Activated CD4-positive, alpha-beta memory T cell treated with anti-CD3 and anti-CD28 coated beads, Interleukin-2, amount 10 ng/mL, durations not matched to agents 7 days and 5 days (primary cell): ENCODE measurements at places on chromosomes 1 and 21.

GRCh38 chr1:243471754-243472745 lies 216.2 kb downstream of the SDCCAG8 start:
- no peak for DNase-seq

- peak; percentile 40 for DNase-seq
Observed at GRCh38 chr1:223713546-223714420, 1.4 kb downstream of the CAPN2 start.

- no peak for DNase-seq
Observed at GRCh38 chr1:91026777-91027176, 4.9 kb upstream of the ZNF644 start.

GRCh38 chr21:25791319-25791718 lies 56.5 kb downstream of the GABPA start:
- no peak for DNase-seq

GRCh38 chr1:34155860-34156259 lies 9.2 kb downstream of the CSMD2 start:
- no peak for DNase-seq

- DNase-seq: no peak
Observed at GRCh38 chr1:110565565-110565964, 40.6 kb downstream of the KCNA2 start.

DNA sequence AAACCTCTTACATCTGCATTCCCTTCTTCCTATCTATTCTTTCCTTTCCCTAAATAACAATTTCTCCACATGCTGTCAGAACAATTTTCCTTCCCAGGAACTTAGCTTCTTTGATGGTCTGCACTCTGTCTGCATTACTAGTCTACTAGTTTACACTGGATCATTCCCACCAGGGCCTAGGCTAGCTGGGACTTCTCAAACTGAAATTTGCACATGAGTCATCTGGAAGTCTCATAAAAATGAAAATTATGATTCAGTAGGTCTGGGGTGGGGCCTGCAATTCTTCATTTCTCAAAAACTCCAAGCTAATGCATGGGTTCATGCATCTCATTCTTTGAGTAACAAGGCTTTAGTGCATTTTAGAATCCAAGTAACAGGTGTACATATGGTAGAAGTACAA lies 74.2 kb downstream of the GABPA start:
- no peak for DNase-seq

DNA sequence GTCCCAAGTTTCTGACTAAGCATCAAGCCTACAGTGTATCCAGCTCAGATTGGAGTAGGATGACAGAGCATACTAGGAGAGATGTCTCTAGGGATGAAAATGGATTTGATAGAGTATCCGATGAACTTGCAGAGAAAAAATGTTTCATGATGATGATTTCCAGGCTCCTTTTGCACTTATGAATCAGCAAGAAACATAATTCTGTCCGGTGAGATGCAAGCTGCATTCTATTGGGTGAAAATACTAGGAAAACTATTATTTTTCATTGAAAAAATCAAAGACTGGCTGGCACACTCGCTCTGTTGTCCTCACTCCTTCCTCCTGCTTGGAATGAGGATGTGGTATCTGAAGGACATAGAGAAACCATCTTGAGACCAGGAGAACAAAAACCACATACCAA lies 35.4 kb upstream of the RAB3GAP2 start:
- no peak for DNase-seq

DNA sequence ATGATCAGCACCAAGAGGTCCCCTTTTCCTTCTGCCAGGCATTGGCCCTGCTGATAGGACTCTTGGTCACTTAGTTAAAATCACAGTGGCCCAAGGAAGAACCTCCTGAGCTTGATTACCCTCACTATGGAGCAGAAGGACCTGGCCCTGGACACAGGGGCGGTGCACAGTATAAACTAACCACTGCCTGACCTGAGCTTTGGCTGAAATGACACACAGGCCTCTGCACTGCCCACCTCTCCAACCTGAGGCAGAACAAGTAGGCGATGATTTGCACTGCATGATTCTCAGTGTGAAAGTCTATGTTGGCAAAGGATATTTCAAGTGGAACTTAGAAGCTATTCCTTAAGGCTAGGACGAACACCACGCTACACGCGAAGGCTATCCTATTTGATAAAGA lies 48.5 kb downstream of the CAPN2 start:
- DNase-seq: no peak

DNA sequence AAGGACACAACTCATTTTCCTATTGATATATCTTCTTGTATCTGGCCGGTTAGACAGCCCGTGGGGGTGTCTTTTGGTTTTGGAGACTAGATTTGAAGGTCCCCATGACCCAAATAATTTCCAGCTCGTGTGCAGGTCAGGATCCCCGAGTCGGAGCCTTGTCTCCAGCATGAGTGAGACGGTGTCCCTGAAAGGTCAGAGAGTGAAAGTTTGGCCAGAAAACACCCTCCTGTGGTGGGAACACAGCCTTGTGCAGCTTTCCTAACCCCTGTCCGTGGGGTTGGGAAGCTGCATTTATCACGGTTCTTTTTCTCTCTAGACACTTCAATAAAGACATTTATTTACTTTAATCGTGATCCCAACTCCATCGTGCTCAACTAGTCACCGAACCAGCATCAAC lies 17.6 kb downstream of the COQ8A start:
- DNase-seq: no peak

DNA sequence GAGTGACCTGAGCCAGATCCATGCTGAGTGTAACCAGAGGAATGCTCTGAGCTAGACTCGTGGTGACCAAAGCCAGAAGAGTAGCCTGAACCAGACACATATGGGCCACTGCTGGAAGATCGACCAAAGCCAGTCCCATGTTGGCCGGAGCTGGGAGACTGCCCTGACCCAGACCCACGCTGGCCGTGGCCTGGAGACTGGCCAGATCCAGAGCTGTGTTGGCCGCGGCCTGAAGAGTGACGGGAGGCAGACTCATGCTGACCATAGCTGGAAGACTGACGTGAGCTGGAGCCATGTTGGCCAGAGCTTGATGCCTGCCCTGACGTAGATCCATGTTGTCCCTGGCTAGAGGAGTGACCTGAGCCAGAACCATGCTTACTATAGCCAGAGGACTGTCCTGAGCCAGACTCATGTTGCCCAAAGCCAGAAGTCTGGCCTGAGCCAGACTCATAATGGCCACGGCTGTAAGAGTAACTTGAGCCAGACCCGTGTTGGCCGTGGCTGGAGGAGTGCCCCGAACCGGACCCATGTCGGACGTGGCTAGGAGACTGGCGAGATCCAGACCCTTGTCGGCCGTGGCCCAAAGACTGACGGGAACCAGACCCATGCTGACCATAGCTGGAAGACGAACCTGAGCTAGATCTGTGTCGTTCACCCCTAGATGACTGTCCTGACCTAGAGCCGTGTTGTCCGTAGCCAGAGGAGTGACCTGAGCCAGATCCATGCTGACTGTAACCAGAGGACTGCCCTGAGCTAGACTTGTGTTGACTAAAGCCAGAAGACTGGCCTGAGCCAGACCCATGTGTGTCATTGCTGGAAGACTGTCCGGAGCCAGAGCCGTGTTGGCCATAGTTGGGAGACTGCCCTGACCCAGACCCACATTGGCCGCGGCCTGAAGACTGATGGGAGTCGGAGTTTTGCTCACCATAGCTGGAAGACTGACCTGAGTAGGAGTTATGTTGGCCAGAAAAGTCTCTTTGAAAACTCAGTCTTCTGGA lies 3.5 kb downstream of the HRNR start:
- DNase-seq: no peak

- DNase-seq: no peak
Observed at GRCh38 chr21:45111703-45112102, 37.3 kb downstream of the ADARB1 start.

DNA sequence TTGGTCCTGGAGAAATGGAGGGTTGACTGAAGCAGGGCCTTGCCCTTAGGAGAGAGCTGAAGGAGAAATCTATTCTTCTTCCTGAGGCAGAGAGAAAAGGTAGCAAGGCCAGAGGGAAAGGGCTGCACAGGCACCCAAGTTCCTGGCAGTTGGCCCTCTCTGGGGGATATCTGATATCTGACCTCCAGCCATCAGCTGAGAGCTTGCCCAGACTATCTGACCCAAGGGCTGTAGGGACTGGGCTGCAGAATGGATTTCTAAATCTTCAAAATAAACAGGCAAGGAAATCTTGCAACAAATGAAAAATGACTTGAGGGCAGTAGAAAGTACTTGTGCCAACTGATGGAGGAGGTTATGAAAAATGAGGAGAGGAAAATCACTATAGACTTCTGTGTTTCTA lies 498 bp upstream of the CLCA2 start:
- DNase-seq: no peak

GRCh38 chr1:151290709-151291303 lies 8.7 kb downstream of the ZNF687 start:
- no peak for DNase-seq

GRCh38 chr1:2212274-2212531 lies 15.9 kb upstream of the SKI start:
- DNase-seq: no peak

GRCh38 chr1:169259816-169260215 lies 107.8 kb downstream of the NME7 start:
- no peak for DNase-seq

DNA sequence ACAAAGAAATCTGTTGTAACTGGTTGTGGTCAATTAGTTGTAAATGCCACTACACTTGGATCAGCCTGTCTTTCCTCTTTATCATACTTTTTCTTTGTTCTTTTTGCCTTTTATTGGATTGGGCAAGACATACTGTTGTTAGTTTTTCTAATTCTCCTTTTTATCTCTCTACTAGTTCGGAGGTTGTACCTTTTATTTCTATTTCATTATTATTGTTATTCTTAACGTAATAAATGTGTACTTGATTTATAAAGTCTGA lies 59.2 kb downstream of the IVNS1ABP start:
- no peak for DNase-seq

GRCh38 chr1:201582705-201583442 lies 43.9 kb downstream of the NAV1 start:
- no peak for DNase-seq

DNA sequence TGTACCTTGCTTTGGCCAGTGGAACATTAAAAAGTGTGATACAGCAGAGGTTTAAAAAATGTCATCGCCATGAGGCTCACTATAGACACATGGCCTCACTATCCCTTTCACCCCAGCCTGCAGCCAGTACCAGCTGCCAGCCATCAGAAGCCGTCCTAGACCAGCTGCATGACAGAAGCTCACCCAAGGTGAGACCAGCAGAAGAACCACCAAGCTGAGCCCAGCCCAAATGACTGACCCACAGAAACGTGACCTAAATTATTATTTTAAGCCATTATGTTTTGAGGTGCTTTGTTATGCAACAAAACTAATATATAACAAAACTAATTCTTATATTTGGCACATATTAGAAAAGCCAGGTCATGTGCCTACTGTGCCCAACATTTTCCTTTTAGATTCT lies 91.1 kb downstream of the KCNN3 start:
- no peak for DNase-seq

DNA sequence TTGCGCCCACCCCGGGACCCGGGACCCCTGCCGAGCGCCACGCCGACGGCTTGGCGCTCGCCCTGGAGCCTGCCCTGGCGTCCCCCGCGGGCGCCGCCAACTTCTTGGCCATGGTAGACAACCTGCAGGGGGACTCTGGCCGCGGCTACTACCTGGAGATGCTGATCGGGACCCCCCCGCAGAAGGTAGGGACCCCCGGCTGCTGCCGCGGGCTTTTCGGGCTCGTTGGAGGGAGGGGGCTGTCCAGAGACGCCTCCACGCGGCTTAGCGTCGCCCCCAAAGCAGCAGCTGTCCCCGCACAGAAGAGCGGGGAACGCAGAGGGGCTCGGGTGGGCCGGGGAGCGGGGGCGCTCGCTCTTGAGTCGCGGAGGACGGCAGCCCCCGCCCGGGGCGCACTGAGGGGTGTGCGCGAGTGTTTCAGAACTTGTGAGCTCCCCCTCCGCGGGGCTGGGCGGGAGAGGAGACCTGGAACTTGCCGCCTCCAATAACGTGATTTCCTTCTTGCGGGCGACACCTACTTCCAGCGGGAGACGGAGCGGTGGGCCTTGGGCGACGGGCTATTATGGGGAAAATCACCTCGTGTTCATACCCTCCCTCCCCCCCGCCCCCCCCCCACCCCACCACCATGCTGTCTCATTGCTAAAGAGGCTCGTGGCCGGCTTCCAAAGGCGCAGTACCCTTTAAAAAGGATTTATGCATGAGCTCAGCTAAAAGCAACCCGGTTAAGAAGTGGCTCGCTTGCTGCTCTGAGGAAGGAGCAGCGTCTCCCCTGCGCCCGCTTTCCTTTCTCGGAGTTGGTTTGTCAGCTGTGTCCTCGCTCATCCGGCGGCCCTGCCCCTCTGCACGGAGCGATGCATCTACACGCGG lies 664 bp downstream of the BACE2 start:
- peak; percentile 31 for DNase-seq

- DNase-seq: no peak
Observed at GRCh38 chr1:17755120-17755519, at the start of gene ACTL8. TSS of gene ACTL8 (plus strand) at chr1:17755333. CDS start at chr1:17823009, 67,676 bp downstream.

DNA sequence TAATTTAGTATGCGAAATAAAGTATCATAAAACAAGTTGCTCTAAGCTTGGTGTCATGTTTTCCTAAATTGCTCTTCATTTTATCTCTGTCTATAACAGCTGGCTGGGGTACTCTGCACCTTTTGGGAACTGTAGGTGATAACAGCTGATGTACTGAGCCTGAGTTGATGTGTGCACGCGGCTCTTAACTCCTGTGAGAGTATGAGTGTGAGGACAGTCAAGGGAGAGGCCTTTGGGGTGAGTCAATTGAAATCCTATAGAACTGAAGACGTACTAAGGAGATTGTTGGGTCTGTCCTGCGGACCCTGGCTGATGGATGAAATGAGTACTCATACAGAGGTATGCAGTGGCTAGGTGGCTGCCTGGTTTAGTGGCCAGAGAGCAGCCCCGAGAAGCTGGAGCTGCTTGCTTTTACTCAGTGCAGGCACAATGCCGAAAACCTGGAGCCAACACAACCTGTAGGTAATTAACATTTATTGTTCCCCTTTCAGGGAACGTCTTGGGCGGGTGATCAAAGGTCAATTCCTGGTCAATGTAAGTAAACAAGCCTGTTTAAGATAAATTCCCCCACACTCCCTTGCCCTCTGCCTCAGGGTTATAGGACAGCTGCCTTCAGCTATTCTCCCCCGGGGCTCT lies 188.5 kb downstream of the PRDM2 start:
- no peak for DNase-seq

DNA sequence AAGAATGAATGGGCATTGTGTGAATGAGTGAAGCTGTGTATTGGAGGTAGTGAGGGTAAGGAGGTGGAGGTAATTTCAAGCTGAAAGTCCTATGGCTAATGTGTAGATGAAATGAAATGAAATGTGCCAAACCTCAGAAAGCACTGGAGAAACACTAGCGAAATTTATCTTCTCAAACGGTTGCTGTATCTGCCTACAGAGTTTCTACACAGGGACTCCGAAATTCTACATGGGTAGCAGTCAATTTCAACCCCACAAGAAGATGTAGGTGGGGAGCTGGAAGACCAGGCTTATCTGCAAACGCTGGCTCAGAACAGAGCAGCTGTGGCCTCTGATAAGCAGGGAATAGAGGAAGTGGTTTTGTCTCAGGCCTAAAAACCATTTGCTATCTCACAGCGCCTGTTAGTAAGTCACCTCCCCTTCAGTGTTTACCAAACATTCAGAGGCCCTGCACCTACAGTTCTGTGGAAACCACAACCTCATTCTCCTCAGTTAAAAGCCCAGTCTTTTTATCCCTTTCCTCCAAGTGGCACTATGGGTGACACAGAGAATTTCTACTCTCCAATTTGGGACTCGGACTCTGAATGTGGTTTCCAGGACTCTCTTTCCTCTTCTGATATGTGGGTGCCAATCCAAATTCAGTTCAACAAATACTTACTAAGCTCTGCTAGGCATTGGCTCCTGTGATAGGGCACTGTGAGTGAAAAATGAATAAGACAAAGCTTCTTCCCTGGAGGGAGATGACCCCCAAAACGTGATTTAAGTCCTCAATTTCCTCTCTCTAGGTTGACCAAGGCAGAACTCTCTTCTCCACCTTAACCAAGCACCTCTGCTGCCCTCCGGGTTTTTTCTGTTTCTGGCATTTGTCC lies 17.2 kb upstream of the SLAMF6 start:
- DNase-seq: peak; percentile 69
